ENCODE measurements at places on chromosomes 2 and 18. TPM values are rescaled to one million over a fixed set of nuclear protein-coding genes. Genes with fewer than 3 reads are reported as not detected.

CCDC85A gene
- total RNA-seq: 22.2 TPM

NT5C1B gene
- not detected for total RNA-seq

EIF5B gene
- 30.4 TPM for total RNA-seq

- no peak for DNase-seq
- H3K4me3 ChIP-seq: no peak overlapping the region
- peaks cover 97% of the 10 kb centered on the region for H3K27me3 ChIP-seq
- no peak overlapping the region for H3K27ac ChIP-seq
- no peaks in the 10 kb centered on the region for H3K36me3 ChIP-seq
These were observed 2.3 kb downstream of the FEV start for GRCh38 chr2:218982586-218983262.

- no peak overlapping the region for H3K27ac ChIP-seq
- DNase-seq: no peak
- H3K4me3 ChIP-seq: no peak overlapping the region
- no peaks in the 10 kb centered on the region for H3K4me1 ChIP-seq
- no peaks in the 10 kb centered on the region for H3K27me3 ChIP-seq
These were observed 610.5 kb upstream of the LRRTM4 start for GRCh38 chr2:78132391-78133370.
